Esophagus squamous epithelium (tissue), 5 donors: ENCODE measurements at places on chromosomes 3 and 15.

GRCh38 chr15:88970232-88970631, 57.1 kb upstream of the MFGE8 start:
- DNase-seq: no peak
- no peak overlapping the region for H3K27ac ChIP-seq
- H3K4me3 ChIP-seq: no peak overlapping the region

DNA sequence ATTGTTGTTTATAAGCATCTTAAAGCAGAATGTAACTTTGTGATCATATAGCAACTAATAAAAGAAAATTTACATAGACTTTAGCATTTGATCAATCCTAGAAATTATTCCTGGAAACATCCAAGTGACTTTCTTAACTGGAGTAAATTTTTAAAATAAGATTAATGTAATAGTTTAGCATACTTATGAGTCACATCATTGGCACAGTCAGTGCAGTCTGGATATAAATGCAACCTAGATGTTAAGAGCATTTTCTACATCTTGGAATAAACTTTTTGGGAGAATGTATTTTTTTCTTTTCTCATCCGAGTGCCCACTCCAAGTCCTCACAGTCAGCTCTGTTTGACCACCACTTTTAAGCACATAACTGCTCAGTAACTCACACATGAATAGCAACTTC, 324.6 kb upstream of the PLSCR5 start:
- H3K27me3 ChIP-seq: no peaks in the 10 kb centered on the region
- no peaks in the 10 kb centered on the region for H3K4me1 ChIP-seq
- H3K4me3 ChIP-seq: no peak overlapping the region
- DNase-seq: no peak
- H3K36me3 ChIP-seq: no peaks in the 10 kb centered on the region

DNA sequence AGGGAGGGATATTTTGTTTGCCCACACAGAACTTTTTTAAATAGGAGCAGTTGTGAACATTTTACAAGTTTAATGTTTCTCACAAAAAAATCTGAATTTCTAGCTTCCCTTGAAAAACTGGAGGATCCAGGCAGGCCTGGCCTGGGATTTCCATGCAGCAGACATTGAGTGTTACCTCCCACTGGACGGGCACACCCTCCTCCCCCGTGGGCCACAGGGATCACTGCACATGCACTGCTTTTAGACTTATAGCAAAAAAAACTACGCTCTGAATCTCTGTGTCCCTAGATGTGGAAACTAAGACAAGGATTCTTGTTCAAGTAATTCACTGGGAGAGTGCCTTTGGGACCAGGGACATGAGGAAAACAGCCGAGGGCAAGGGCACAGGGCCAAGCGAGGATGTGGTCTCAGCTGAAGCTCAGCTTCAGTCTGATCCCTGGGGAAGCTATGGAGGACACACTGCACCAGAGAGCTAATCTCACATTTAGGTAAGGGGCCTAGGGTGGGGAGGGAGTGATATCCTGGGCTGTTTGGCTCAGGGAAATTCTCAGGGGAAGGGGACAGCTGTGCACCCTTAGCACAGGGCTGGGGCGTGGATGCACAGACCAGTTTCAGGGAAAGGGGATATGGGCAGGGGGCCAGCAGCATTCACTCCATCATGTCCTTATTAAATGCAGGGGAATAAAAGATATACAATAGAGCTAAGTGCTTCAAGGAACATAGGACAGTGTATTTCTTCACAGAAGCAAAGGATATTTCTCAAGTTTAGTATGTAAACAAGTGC, 46.0 kb downstream of the FSIP1 start:
- H3K27ac ChIP-seq: no peak overlapping the region
- H3K27me3 ChIP-seq: no peaks in the 10 kb centered on the region
- no peaks in the 10 kb centered on the region for H3K36me3 ChIP-seq
- no peaks in the 10 kb centered on the region for H3K4me1 ChIP-seq

- peaks cover 33% of the 10 kb centered on the region for H3K4me1 ChIP-seq
- no peaks in the 10 kb centered on the region for H3K27me3 ChIP-seq
These were observed 57.6 kb upstream of the TNFSF10 start for GRCh38 chr3:172580680-172581401.

GRCh38 chr3:138023754-138024153, 13.8 kb downstream of the CLDN18 start:
- H3K4me1 ChIP-seq: no peaks in the 10 kb centered on the region
- H3K27ac ChIP-seq: no peak overlapping the region
- no peaks in the 10 kb centered on the region for H3K36me3 ChIP-seq
- no peak for DNase-seq
- no peaks in the 10 kb centered on the region for H3K27me3 ChIP-seq

- H3K27ac ChIP-seq: peak overlapping the region; percentile 92
- no peak for DNase-seq
- peaks cover 50% of the 10 kb centered on the region for H3K4me1 ChIP-seq
- H3K27me3 ChIP-seq: no peaks in the 10 kb centered on the region
These were observed 2.5 kb upstream of the NLGN1 start for GRCh38 chr3:173395073-173395411.

- no peaks in the 10 kb centered on the region for H3K4me1 ChIP-seq
- H3K36me3 ChIP-seq: no peaks in the 10 kb centered on the region
- no peak overlapping the region for H3K4me3 ChIP-seq
- no peak for DNase-seq
- no peak overlapping the region for H3K27ac ChIP-seq
These were observed 24.2 kb downstream of the UBE2Q2 start for GRCh38 chr15:75867449-75867848.

DNA sequence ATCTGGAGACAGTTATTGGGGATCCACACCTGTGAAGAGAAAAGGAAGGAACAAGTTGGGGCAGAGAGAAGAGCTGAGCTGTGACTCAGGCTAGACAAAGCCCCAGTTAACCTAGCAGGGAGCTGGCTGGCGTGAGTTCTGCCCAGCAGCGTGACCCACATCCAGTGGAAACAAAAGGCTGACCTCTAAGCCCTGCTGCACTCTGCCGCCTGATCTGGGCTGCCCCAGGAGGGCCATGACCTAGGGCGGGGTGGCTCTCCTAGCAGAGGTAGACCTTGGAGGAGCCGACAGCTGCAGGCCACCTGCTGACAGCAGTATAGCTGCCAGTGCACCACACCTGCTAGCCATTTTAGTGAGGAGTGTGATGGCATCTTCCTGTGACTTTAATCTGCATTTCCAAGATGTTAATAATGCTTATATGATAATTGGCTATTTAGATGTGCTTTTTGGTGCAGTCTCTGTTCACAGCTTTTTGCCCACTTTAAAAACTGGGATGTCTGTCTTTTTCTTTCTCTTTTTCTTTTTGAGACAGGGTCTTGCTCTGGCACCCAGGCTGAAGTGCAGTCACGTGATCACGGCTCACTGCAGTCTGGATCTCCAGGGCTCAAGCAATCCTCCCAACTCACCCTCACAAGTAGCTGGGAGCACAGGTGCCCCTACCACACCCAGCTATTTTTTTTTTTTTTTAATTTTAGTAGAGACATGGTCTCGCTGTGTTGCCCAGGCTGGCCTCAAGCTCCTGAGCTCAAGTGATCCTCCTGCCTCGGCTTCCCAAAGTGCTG, 78.1 kb downstream of the LSM3 start:
- no peak for DNase-seq
- H3K36me3 ChIP-seq: no peaks in the 10 kb centered on the region
- H3K4me1 ChIP-seq: peaks cover 38% of the 10 kb centered on the region
- H3K4me3 ChIP-seq: no peak overlapping the region

- no peak for DNase-seq
- H3K27me3 ChIP-seq: no peaks in the 10 kb centered on the region
These were observed 53.7 kb upstream of the KY start for GRCh38 chr3:134704556-134704955.

DNA sequence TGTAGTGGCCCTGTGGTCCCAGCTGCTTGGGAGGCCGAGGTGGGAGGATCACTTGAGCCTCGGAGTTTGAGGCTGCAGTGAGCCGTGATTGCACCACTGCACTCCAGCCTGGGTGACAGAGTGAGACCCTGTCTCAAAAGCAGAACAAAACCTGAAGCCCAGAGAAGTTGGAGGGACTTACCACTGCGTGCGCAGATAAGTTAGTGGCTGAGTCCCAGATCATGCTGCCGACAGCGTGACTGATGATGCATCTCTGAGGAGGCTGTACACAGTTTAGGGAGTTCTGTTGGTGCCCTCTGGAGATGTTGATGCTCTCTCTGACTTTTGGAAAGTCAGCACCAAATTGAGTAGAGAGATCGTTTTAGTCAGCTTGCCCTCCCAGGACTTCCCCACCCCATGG, 15.8 kb upstream of the ABTB1 start:
- no peaks in the 10 kb centered on the region for H3K36me3 ChIP-seq
- no peak overlapping the region for H3K27ac ChIP-seq
- no peak overlapping the region for H3K4me3 ChIP-seq
- no peak for DNase-seq
- peaks cover 6% of the 10 kb centered on the region for H3K4me1 ChIP-seq
- no peaks in the 10 kb centered on the region for H3K27me3 ChIP-seq

DNA sequence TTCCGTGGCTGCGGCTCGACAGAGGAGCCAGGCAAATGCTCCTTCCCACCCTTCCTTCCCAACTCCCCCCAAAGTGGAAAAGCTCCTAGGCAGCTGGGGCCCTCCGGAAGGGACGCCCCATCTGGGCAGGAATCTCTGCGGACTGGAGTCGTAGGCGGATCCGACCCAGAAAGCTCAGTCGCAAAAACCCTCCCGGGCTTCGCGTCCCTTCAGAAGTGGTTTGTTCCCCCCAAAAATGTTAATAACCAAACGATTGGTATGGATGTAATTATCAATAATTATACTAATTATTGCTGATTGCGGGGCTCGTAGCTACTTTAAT, 3.8 kb downstream of the RNU6-1 start:
- H3K27me3 ChIP-seq: peaks cover 58% of the 10 kb centered on the region
- no peaks in the 10 kb centered on the region for H3K36me3 ChIP-seq
- H3K4me1 ChIP-seq: peaks cover 44% of the 10 kb centered on the region

- no peak overlapping the region for H3K4me3 ChIP-seq
- H3K27ac ChIP-seq: no peak overlapping the region
These were observed 58.2 kb upstream of the NR2E3 start for GRCh38 chr15:71752128-71752527.

DNA sequence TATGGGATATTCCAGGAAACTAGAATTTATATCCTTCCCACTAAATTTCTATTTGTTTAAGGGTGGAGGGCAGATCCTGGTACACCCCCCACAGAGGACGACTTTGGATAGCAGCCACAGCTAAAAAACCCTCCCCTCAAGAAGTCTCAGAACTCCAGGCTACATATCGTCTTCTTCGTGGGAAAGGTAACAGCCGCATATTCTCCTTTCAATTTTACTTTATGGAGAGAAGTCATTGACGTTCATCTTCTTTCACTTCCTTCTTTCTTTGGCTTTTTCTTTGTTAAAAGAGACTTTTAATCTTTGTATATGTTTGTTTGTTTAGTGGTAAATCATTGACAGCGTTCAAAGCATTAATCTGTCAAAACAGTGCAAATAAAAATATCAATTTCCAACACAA, 36.3 kb downstream of the TRIP4 start:
- no peaks in the 10 kb centered on the region for H3K4me1 ChIP-seq
- no peak overlapping the region for H3K4me3 ChIP-seq
- H3K27me3 ChIP-seq: no peaks in the 10 kb centered on the region
- no peak for DNase-seq

- H3K36me3 ChIP-seq: peaks cover 46% of the 10 kb centered on the region
- no peaks in the 10 kb centered on the region for H3K4me1 ChIP-seq
- no peaks in the 10 kb centered on the region for H3K27me3 ChIP-seq
- H3K4me3 ChIP-seq: no peak overlapping the region
- no peak overlapping the region for H3K27ac ChIP-seq
These were observed 24.5 kb downstream of the ARID3B start for GRCh38 chr15:74565381-74566085.

DNA sequence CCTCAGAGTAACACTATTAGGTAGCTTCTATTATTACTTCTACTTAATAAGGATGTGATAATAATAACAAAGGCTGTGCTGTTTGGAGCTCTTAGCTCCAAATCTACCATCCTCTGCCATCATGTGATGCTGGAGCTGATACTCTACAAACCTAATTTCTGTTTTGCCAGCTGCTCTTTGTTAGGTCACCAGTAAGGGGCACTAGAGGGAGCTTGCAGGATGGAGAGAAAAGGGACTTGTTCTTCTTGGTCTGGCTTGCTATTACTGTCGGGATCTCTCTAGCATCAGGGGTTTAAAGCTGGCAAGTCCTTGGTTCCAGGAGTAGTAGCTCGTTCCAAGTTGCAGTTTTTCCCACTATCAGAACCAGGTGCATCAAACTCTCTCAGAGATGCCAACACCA, 194.9 kb upstream of the KBTBD8 start:
- DNase-seq: no peak
- no peak overlapping the region for H3K27ac ChIP-seq
- H3K27me3 ChIP-seq: no peaks in the 10 kb centered on the region
- no peak overlapping the region for H3K4me3 ChIP-seq
- no peaks in the 10 kb centered on the region for H3K36me3 ChIP-seq

DNA sequence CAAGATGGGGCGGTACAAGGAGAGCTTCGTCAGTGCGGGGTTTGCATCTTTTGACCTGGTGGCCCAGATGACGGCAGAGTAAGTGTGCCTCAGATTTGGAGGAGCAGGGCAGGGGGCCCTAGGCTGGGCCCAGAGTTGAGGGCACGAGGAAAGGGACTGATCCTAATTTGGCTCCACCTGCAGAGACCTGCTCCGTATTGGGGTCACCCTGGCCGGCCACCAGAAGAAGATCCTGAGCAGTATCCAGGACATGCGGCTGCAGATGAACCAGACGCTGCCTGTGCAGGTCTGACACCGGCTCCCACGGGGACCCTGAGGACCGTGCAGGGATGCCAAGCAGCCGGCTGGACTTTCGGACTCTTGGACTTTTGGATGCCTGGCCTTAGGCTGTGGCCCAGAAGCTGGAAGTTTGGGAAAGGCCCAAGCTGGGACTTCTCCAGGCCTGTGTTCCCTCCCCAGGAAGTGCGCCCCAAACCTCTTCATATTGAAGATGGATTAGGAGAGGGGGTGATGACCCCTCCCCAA, 19.8 kb downstream of the EPHB3 start:
- no peak overlapping the region for H3K4me3 ChIP-seq
- H3K27me3 ChIP-seq: no peaks in the 10 kb centered on the region
- peaks cover 25% of the 10 kb centered on the region for H3K36me3 ChIP-seq
- H3K4me1 ChIP-seq: peaks cover 24% of the 10 kb centered on the region
- no peak overlapping the region for H3K27ac ChIP-seq

GRCh38 chr3:46124216-46125177, 83.6 kb downstream of the CCR1 start:
- peaks cover 7% of the 10 kb centered on the region for H3K4me1 ChIP-seq
- no peak overlapping the region for H3K4me3 ChIP-seq
- H3K27me3 ChIP-seq: no peaks in the 10 kb centered on the region
- no peaks in the 10 kb centered on the region for H3K36me3 ChIP-seq

DNA sequence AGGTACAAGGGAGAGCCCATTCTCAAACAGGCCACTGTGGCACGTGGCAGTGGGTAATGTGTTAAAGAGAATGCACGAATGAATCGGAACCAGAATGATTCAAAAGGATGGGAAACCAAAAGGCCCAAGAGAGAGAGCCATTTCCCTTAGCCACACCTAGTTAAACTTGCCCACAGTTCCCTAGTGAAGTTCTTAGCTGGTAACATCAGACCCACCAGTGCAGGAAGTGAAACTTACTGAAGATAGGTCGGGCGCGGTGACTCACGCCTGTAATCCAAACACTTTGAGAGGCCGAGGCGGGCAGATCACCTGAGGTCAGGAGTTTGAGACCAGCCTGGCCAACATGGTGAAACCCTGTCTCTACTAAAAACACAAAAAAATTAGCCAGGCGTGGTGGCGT, 97.1 kb downstream of the MEX3B start:
- no peak overlapping the region for H3K27ac ChIP-seq
- no peaks in the 10 kb centered on the region for H3K4me1 ChIP-seq
- H3K4me3 ChIP-seq: no peak overlapping the region
- H3K27me3 ChIP-seq: no peaks in the 10 kb centered on the region
- DNase-seq: no peak
- H3K36me3 ChIP-seq: no peaks in the 10 kb centered on the region

GRCh38 chr3:148070041-148070440, 627.7 kb upstream of the AGTR1 start:
- no peaks in the 10 kb centered on the region for H3K27me3 ChIP-seq
- no peaks in the 10 kb centered on the region for H3K36me3 ChIP-seq
- no peak overlapping the region for H3K4me3 ChIP-seq
- no peaks in the 10 kb centered on the region for H3K4me1 ChIP-seq
- DNase-seq: no peak
- no peak overlapping the region for H3K27ac ChIP-seq
